ENCODE measurements at places on chromosomes 4 and X.

DNA sequence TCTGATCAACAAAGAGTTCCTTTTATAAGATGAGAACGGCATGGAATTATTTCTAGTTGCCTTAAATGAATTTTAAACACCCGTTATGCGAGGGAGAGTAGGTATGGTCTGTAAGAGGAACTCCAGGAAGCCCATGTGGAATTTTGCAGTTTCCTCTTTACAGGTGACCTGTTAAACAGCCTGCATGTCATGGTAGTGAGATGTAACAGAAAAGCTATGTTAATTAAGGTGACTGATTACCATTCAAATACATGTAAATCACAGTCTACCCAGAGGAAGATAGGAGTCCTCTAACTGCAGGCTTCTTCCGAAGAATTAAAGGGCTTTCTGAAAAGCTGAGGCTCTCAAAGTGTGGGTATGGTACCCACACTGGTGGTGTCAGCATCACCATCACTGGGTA lies 163.6 kb downstream of the CBR4 start:
- DNase-seq, result no peak

- no peak for DNase-seq
Observed at GRCh38 chr4:73189274-73189810, 69.3 kb downstream of the ANKRD17 start.

DNA sequence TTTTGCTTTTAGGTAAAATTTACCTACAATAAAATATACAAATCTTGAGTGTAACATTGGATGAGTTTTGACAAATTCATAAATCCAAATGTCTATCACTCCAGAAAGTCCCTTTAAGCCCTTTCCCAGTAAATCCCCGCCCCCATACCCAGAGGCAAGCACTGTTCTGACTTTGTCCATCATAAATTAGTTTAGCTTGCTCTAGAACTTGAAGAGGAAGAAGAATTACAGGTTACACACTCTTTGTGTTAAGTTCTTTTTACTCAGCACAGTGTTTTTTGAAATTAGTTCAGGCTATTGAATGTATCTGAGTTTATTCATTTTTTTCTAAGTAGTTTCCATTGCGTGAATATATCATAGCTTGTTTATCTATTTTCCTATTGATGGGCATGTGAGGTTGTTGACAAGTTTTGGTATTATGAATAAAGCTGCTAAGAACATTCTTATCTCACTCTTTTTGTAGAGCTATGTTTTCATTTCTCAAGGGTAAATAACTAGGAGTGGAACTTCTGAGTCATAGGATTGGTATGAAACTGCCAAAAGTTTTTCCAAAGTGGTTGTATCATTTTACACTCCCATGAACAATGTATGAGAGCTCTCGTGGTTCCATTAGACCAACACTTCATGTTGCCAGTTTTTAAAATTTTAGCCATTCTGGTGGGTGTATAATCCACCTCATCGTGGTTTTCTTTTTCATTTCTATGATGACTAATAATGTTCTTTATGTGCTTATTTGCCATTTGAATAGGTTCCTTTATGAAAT lies 22.4 kb upstream of the HPSE start:
- no peak for DNase-seq

DNA sequence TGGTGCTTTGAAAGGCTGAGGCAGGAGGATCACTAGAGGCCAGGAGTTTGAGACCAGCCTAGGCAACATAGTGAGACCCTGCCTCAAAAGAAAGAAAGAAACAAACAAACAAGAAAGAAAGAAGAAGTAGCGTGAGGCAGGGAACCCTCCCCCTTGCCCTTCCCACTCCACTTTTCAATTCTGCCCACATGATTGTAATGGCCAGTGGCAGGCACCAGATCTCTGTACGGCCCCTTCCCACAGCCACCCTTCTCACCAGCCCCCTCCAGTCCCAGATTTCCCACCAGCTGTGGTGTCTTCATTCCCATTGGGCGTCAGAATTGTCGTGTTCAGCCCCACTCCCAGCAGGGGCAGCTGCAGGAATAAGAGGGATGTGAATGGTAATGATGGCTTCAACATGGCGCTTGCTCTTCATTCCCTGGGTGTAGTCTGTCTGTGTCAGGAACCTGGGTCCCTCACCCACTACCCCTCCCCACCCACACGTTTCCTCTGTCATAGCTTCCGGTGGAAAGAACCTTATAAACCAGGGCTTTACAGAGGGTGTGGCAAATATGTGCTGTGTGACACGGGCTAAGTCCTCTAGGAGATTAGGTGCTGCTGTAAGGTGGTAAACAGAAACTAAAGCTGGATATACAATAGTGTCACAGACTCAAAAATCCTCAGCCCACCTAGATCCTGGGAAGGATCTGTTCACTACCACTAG lies at the start of gene IL2RG:
TSS of gene IL2RG (minus strand) at position 437 of the 703 bp plus-strand sequence. CDS start at position 399, 38 bp downstream.
- peak; percentile 37 for DNase-seq

DNA sequence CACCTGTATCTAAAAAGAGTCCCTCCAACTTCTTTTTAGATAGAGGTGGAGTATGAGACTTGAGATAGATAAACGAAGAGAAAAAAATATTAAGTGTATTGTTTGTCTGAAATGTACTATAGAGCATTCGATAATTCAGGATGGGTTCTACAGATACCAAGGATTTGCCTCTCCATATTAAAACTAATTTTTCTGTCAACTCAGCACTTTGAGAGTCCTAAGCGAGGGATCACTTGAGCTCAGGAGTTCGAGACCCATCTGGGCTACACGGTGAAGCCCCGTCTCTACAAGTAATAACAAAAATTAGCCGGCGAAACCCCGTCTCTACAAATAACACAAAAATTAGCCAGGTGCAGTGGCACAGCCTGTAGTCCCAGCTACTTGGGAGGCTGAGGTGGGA lies 1.5 kb downstream of the DNAAF6 start:
- DNase-seq, result no peak

DNA sequence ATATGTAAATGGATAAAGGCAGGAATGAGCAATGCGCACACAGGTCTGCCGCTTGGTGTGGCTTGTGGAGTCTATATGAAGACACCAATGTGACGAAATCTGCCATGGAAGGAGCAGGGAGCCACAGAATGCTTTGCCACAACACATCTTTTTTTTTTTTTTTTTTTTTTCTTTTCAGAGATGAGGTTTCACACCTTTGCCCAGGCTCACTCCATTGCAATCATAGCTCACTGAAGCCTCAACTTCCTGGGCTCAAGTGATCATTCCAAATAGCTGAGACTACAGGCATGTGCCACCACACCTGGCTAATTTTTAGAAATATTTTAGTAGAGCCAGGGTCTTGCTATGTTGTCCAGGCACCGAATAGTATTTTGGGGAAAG lies 17.4 kb upstream of the SLC34A2 start:
- no peak for DNase-seq

DNA sequence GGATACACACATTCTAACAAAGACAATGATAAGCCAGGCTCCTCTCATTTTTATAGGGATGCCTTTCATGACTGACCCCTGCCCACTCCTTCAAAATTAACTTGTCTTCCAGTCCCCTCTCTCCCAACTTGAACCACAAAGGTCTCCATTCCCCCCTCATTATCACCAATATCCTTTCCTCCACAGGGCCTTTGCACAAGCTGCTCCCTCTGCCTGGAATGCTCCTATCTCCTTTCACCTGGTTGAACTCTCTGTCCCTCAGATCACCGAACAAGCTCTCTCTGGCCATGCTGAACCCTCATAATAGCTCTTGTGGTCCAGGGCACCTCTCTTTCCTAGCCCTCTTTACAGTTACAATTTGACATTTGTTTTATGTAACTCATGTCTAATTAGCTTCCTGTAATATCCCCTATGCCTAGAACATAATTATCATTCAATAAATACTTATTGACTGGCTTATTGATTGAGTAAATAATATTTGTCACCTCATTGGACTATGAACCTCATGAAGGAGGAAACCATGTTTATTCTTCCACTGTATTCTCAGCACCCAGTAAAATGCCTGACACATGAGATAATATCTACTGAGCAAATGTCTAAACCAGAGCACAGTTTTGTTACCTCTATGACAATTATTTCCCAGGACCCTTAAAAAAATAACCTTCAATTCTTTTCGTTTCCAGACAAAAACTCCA lies 266.3 kb upstream of the RASGEF1B start:
- DNase-seq, result no peak

DNA sequence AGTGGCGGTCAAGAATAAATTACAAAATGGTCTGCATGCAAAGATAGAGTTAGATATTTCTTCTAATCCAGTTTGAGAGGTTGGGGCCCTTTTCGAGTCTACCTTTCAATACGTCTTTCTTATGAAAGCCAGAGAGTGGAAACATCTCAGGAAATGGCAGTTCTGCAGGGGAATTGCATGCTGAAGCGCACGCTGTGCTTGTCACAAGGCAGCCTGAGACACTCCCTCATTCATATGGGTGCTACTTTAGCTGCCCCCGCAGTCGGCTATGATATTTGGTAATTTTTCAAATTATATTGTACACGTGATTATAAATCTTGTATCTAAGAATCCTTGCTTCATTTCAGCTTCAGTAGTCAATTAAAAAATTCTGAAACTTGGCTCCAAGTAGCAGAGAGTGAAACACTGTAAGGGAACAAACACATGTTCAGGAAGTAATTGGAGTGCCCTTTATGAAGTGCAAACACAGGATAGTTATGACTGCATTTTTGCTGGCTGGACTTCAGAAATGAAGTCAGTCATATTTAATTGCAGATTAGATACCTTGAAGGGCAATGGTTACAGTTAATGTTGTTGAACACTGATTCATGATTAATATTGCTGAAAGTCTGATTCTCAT lies 145.5 kb upstream of the NAP1L5 start:
- no peak for DNase-seq

GRCh38 chrX:39749728-39750127 lies 348.0 kb downstream of the BCOR start:
- no peak for DNase-seq

- no peak for DNase-seq
Observed at GRCh38 chr4:98385831-98386230, 124.6 kb downstream of the RAP1GDS1 start.

DNA sequence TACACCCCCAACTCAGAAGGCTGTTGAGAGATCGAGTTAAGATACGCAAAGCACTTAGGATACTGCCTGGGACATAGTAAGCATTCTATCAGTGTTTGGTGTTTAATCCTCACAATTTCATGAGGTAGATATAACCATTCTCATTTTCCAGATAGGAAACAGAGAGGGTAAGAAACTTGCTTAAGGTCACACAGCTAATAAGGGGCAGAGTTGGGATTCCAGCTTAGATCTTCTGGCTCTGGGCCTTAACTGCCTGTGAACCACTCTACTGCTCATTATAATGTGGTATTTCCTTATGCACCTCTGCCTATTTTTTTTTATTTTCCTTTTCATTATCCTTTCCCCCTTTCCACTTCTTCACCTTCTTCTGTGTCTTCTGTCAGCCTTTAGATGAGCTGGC lies 242.2 kb upstream of the ANXA3 start:
- DNase-seq, result no peak

DNA sequence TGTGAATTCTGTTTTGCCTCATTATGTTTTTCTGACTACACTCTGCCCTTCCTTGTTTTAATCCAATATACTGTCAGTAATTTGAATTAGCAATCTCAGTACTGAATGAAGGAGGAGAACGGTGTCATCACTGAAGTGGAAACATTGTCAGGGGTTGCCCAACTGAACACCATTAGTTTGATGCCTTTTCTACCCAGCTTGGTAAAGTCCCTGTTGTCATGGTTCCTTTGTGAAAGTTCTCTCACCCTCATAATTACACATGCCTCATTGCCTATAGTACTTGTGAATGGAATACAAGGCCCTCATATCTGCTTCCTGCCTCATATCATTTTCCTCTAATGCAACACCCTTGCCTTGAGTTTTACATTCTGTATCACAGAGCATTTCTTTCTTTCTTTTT lies 76.9 kb downstream of the RRAGB start:
- DNase-seq, result no peak

DNA sequence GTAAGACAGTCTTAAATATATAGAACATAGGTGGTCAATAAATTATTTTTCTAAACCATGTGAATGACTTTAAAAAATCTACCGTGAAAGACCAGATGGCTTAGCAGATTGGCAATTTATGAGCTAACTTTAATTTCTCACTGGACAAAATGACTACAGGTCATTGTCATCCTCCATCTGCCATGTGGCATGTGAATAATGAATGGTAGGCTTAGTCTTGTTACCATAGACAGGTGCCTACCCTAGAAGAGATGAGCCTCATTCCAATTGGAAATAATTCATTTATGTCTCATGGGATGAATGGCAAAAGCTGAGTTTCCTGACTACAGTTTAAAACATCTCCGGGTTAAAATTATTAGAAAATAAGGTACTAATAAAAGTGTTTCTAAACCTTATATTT lies 1043.3 kb downstream of the FAT4 start:
- no peak for DNase-seq

DNA sequence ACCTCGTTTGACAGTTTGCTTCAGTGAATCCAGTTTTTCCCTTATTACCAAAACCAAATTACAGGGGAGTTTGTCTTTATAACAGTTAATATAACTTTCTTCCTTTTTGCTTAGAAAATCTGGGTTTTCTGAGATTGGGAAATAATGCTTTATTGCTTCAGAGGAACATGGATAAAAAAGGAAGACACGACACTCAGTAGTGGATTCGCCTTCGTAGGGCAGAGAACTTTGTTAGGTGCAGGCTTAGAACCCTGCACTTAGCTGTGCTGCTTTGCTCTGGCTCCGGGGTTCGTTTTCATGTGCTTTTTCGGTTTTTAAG lies 188.2 kb downstream of the SOWAHB start:
- DNase-seq, result no peak

DNA sequence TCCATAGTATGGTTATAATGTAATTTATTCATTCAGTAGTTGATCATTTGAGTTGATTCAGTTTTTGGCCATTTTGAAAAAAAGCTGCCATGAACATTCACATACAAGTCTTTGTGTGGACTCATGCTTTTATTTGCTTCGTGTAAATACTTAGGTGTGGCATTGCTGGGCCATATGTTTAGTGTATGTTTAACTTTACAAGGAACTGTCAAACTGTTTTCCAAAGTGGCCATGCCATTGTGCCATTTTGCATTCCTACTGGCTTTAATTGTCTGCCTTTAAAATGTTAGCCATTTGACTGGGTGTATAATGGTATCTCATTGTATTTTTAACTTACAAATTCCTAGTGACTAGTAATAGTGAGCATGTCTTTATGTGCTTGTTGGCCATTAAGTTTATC lies 8.8 kb downstream of the MTM1 start:
- DNase-seq, result no peak

DNA sequence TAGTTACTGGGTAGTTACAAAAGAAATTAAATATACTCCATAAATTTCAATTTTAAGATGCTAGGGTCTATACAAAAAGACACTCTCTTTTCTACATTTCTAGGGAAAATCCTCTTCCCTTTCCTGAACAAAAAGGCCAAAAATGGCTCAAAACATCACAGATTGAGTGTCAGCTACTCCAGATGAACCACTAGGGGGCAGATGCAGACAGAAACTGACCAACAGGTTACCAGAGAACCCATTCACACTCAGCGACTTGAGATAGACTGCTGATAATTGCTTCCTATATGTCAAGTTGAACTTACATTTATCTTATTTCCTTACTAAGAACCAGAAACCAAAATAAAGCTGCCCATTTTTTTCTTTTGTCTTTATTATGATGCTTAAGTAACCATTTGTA lies 83.4 kb upstream of the MID1IP1 start:
- no peak for DNase-seq

DNA sequence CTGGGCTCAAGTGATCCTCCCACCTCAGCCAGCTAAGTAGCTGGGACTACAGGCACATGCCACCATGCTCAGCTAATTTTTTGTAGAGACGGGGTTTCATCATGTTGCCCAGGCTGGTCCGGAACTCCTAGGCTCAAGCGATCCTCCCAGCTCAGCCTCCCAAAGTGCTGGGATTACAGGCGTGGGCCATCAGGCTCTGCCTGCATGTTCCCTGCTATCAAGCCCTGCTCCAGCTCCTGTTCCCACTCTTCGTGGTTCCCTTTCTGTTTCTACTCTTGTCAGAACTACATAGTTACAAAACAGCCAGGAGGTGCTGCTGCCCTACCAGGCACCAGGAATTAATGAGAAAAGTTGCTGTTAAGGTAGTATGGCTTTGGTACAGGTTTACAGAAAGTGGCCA lies 8.7 kb downstream of the TIMP1 start:
- no peak for DNase-seq
